Putamen (tissue), 1 donor: ENCODE measurements at places on chromosomes 13 and 19.

DNA sequence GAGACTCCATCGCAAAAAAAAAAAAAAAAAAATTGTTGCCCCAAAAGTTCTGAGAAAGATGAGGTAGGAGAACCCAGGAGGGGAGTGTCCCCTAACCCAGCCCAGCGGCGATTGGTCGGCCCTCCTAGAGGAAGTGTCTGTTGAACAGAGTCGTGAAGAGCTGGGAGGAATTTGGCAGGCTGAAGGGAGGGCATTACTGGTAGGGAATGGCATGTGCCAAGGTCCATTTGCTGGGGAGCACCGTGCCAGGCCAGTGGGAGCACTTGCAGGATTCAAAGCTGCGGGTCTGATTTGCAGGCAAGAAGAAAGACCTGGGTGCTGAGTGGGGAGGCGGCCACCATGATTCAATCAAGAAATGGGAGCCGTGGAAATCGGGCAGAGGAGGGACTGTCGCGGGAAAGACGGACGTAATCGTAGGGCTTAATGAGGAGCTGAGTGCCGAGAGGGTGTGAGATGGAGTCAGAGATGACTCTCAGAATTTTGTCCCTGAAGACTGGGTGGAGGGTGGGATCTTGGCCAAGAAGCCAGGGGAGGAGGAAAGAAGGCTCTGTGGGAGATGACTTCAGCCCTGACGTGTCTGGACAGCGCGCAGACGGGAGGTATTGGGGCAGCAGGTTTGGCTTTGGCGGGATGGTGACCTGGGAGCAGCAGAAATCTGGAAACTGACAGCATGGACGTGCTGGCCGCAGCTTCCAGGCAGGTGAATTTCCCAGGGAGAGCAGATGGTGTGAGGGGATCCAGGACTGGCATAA lies 15.4 kb downstream of the CERS4 start:
- DNase-seq, result no peak

- DNase-seq, result no peak
These were observed 7.1 kb upstream of the IFT88 start for GRCh38 chr13:20559659-20560356.

- no peak for DNase-seq
These were observed 729 bp upstream of the ARID3A start for GRCh38 chr19:925087-925525.

DNA sequence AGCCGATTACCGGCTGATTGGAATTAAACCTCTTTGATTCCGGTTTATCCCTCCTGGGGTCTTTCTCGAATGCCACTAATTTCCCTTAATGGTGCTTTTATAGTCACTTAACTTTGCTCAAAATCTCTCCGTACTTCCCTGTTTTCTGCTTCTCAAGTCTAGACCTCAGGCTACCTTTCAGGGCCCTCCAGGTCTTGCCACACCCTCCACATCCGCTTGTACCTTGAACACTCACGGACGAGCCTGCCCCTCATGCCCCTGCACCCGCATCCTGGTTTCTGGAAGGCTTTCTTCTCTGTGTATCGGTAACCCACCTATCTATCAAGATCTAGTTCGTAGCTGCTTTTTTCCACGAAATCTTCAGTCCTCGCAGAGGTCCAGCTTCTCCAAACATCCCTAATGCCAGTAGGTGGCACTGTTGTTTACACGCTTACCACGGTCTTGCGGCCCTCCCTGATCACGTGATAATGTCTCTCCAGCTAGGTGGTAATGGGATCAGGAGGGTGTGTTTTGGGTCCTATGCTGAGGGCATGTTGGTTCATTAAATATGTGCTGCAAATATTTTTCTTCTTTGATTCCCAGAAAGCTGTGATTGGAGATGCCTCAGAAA lies 13.8 kb downstream of the ATP12A start:
- peak; percentile 21 for DNase-seq

GRCh38 chr19:453606-454005 lies 7.2 kb downstream of the SHC2 start:
- DNase-seq, result no peak

DNA sequence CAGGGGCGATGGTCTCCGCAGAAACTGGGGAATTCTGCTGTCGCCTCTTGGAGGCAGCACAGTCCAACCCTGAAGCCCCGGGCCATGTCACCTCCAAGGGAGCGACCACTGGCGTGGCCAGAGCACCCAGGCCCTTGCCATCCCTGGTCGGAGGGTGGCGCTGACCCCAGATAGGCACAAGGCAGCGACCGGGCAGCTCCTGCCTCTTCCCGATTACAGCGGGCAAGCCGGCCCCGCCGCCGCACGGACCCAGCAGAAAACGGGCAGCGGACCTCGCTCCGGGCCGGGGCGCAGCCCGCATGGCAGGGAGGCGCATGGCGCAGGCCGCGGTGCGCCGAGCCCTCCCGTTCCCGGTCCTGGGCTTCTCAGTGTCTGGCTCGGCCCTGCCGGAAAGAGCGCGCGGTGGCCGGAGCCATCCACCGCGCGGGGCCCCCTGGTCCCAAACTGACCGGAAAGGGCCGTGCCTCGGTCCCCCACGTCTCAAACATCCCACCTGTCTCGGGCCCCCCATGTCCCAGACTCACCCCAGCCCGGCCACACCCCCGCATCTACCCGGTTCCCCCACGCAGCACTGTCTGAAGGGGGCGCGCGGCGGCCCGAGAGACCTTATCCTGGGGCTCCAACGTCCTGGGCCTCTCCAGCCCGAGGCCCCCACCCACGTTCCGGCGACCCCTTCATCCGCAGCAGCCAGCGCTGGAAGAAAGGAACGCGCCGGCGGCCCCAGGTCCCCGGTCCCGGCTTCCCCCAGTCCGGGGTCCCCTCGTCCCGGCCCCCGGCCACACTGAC lies 727 bp downstream of the CERS1 start:
- DNase-seq, result peak; percentile 48

DNA sequence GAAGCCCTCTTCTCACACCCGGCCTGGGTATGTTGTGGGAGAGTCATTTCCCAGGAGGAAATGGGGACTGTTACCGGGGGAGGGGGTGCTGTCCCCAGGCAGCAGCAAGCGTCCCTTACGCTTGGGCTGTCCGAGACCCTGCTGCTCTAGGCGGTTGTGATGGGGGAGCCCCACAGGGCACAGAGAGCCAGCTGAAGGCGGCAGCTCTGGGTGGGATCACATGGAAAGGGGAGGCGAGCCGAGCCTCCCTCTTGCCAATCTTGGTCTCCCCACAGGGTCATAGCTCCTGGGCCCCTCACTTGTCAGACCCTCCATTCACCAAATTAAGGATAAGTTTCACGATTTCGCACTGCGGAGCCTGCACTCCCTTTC lies 22.0 kb downstream of the EPN1 start:
- DNase-seq, result no peak

- no peak for DNase-seq
These were observed 55.8 kb downstream of the PEPD start for GRCh38 chr19:33465834-33466233.

DNA sequence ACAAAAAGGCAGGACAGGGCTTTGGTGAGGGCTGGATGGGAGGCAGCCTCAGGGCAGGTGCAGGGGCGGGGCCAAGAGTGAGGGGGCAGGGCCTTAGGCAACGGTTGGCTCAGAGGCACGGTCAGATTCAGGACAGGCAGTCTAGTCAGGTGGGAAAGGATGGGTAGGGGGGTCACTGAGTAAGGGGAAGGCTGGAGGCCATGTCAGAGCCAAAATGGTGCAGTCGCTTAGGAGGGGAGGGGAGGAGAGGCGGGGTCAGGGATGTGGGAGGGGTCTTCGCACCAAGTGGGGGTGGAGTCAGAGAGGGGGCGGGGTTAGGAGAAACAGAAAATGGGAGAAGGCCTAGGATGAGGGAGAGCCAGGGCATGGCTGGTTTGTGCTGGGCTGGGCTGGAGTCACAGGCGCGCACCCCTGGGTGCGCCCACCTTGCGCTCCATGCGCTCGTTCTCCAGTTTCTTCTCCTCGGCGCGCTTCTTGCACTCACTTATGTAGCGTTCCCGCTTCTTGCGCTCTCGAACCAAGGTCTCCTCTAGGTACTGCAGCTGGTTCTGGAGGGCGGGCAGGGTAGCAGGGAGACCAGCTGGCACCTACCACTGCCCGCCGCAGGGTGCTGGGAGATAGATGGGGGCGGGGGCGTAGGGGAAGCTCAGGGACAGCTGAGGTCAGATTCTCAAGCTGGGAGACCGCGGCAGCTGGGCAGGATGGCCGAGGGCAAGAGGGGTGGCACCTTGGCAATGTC lies 6.8 kb upstream of the RGL3 start:
- no peak for DNase-seq

GRCh38 chr19:12513531-12514061 lies 29.0 kb upstream of the ZNF709 start:
- peak; percentile 83 for DNase-seq

DNA sequence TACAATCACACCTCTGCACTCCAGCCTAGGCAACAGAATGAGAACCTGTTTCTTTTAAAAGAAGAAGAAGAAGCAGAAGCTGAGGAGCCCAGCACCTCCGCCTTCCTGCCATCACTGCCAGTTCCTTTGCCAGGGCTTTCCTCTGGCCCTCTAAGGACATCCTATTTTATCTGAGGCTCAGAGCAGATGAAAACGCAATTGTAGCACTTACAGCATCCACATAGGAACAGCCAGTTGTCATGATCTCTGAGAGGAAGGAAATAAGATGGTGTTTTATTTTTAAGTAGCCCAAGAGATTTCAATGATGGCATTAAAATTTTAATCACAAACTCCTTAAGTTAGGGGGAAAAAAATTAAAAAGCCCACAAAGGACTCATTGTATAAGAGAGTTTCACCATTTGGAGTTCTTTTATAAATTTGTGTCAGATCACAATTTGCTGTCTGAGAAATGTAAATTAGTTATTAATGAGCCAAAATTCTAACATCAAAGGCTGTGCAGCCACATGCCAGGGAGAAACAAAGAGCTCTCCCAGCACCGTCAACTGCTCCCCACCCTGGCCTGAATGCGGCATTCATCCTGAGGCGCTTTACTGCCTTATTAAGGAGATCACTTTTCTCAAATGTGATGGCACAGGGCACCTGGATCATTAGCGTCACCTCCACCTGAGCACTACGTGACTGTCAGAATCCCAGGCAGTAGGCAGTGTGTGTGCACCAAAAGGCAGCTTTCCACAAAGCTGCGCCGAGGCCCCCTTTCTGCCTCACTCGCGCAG lies 393.0 kb downstream of the FOXO1 start:
- DNase-seq, result peak; percentile 76

GRCh38 chr19:49441210-49441959 lies at the start of gene SLC17A7:
Gene SLC17A7, minus strand, starts transcription at chr19:49441527. Its CDS starts 148 bp downstream, at chr19:49441379.
- DNase-seq, result no peak

DNA sequence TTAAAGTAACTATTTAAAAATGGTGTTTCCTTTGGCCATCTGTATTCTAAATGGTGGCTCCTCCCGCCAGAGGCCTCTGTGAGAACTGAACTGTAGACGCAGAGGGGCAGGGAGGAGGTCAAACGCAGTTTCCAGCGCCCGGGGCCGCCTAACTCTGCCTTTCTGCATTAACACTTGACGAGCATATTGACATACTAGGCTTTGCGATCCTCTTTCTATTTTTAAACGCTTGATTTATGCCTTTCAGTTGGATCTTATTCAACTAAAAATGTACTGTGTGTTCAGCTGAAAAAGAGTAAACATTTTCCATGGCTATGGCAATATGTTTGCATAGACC lies 74.7 kb downstream of the SPACA7 start:
- no peak for DNase-seq

DNA sequence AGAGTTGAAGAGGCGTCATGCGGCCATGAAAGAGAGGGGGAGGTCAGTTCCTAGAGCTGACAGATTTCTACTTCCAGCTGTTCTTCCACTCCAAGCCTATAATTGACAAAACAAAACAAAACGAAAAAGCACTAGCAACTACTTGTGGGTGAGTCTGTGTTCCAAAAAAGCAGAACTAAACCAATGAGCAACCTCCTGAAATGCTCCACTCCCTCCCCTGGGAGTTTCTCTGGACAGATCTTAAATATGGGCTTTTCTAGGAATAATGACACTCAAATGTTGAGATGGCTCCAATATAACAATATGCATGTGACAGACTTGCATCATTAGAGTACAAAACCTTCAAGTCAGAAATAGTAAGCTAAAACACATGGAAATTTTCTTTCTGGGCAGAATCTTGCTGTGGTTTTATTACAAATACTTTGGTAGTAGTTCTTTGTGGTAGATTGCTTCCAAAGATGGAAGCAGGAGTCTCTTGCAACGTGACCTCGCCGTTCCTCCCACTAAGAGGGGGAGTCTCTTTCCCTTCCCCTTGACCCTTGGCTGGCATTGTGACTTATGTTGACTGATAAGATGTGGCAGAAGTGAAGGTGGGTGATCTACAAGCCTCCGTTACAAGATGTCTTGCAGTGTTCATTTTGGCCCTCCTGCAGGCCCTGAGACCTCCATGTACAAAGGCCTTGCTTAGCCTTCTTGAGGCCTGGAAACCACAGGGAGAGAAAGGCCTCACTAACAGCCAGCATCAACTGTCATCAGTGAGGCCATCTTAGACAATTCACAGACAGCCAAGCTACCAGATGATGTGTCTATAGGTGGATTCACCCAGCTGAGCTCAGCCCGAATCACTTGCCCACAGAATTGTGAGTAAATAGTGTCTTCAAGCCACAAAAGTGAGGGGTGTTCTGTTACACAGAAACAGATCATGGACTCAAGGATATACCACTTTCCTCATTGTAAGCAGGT lies 173.1 kb upstream of the RFC3 start:
- DNase-seq, result no peak

- DNase-seq, result no peak
These were observed 3.8 kb downstream of the KCTD12 start for GRCh38 chr13:76882431-76882830.

DNA sequence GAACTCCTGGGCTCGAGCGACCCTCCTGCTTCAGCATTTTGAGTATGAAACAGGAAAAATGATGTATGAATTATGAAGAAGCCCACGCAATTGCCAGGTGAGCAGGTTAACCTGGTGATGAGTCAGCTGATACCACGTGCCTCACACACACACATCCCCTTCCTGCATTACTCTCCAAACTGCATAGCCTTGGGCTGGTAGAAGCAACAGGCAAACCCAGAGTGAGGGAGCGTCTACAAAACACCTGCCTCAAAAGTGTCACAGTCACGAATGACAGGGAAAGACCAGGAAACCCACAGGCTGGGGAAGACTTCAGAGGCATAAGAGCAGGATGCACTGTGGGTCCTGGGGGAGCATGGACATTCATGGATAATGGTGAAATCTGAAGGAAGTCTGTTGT lies 192.8 kb upstream of the IRS2 start:
- no peak for DNase-seq

GRCh38 chr13:94713561-94714182 lies 1.3 kb upstream of the SOX21 start:
- DNase-seq, result no peak

DNA sequence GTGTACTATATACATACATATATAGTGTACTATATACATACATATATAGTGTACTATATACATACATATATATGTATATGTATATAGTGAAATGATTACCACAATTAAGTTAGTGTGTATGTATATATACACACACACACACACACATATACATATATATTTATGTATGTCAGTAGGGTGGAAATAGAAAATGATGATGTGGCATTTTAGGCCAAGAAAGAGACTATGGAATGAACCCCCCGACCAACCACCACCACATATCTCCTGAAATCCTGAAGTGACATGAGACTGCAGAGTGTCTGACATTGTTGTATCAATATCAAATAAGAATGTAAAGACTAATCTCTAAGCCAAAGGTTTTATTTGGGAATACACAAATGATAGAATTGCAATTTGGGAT lies 107.6 kb downstream of the RFC3 start:
- no peak for DNase-seq

GRCh38 chr19:6225232-6225865 lies 54.4 kb downstream of the MLLT1 start:
- DNase-seq, result no peak
